ENCODE measurements at places on chromosomes 7 and 10. TPM values are rescaled to one million over a fixed set of nuclear protein-coding genes. Genes with fewer than 3 reads are reported as not detected.
A peak's percentile ranks its signal among the peaks of the same experiment; 100 is the strongest.

SCD gene
- total RNA-seq, result 72.2 TPM

- no peak for DNase-seq
Observed at GRCh38 chr10:3424111-3424851, 251.7 kb upstream of the PITRM1 start.

AKR1B1 gene
- total RNA-seq, result 52.8 TPM

DNA sequence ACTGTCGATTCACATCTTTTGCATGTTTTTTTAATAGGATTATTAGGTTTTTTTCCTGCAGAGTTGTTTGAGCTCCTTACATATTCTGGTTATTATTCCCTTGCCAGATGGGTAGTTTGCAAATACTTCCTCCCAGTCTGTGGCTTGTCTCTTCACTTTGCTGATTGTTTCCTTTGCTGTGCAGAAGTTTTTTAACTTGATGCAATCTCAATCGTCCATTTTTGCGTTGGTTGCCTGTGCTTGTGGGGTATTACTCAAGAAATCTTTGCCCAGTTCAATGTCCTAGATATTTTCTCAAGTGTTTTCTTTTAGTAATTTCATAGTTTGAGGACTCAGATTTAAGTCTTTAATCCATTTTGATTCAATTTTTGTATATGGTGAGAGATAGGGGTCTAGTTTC lies 95.4 kb downstream of the TBXAS1 start:
- DNase-seq, result no peak

DNA sequence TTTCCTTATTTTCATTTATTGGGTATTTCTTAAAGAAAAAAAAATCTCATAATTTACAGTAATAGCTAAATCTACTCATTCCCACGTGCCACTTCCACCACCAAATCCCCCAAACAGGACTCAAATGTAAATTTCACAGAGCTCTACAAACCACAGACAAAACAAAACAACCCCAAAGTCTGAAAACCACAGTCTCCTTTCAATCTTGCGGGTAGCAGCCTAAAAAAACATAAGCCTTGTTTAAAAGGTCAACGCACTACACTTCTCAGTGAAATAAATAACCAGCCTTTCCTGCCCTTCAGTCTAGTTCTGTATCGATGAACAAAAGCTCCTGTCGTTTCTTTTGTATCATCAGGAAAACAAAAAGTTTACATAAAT lies 121.8 kb upstream of the AFAP1L2 start:
- no peak for DNase-seq

DNA sequence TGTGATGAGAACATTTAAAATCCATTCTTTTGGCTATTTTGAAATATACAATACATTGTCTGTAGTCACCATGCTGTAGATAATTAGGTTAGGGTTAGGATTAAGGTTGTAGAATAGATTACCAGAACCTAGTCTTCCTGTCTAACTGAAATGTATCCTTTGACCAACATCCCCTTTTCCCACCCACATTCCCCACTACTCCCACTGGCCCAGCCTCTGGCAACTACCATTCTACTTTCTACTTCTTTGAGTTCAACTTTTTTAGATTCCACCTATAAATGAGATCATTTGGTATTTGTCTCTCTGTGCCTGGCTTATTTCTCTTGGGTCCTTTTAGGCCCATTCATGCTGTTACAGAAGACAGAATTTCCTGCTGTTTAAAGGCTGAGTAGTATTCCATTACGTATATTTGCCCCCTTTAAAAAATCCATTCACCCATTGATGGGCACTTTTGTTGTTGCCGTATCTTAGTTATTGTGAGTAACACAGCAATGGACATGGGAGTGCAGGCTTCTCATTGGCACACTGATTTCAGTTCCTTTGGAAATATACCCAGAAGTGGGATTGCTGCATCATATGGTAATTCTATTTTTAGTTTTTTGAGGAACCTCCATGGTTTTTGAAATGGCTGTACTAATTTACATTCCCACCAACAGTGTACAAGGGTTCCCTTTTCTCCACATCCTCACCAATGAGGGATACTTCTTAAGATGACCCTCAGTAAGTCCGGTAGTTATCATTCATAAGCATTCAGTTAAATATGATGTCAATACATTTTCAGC lies 104.0 kb downstream of the RALA start:
- DNase-seq, result no peak

DNA sequence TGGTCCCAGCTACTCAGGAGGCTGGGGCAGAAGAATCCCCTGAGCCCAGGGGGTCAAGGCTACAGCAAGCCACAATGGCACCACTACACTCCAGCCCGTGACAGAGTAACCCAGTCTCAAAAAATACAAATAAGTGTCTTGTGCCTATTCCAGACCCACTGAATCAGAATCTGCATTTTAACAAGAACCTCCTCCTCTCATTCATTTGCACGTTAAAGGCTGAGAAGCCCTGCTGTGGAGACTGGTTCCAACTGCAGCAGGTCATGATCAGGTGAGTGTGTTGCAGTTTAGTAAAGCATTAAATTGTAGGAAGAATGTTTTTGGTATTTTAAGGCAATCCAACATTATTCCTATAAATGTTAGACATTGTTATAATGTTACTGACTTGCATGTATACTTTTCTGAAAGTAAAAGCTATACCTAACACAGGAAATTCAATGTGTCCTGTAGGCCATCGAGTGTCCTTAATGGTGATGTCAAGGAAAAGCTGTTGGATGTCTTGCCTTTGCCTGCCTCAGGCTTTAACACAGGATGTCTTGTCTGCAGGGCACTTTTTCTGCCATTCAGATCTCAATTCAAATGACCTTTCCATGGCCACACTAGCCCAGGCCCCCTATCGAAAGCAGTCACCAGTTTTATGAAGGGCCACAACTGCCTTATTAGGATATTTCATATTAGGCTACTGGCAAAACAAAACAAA lies 30.4 kb downstream of the MKRN1 start:
- DNase-seq, result peak; percentile 10

ADCYAP1R1 gene
- not detected for total RNA-seq

CH25H gene
- not detected for total RNA-seq

FOXP2 gene
- 23.1 TPM for total RNA-seq

SRRM3 gene
- total RNA-seq, result 1.4 TPM

GRCh38 chr7:135911099-135911498 lies 66.1 kb downstream of the MTPN start:
- DNase-seq, result no peak

DNA sequence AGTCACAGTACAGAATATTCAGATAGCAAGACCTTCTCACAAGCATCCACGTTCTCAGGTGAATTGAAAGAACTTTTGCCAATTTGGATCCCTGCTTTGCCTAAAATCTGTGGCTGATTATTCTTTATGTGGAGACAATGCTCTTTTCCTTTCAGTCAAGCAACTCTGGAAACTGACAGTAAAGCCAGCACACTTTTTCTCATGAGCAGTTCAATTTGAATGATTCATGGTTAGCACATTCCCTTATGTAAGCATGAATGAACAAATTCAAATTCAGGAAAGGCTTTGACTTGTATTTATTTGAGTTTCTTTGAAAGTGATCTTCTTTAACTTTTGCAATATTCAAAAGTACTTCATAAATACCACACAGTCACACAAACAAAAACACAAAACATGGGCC lies 57.6 kb downstream of the MEOX2 start:
- DNase-seq, result no peak

GRCh38 chr10:51224671-51225161 lies 150.4 kb downstream of the PRKG1 start:
- DNase-seq, result no peak

GRCh38 chr7:29300649-29301048 lies 106.1 kb downstream of the CHN2 start:
- no peak for DNase-seq

DNA sequence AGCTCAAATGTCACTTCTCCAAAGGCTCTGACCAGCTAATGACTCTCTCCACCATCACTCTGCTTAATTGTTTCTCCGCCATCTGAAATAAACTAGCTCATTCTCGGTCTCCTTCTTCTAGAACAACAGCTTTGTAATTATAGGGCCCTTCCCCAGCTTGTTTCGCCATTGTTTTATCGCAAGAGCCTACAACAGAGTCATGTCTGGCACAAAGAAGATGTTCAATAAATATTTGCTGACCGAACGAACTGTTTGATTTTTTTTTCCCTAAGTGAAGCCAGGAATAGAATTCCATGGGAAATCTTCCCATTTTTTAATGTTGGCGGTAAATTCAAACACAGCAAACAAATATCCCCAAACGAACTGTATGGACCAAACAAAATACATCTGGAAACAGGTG lies 63.8 kb upstream of the NMT2 start:
- DNase-seq, result no peak

TSPAN33 gene
- total RNA-seq, result 5.7 TPM

All from chondrocyte (in vitro differentiated cells).